ENCODE measurements at places on chromosomes 6 and 20. TPM values are rescaled to one million over a fixed set of nuclear protein-coding genes. Genes with fewer than 3 reads are reported as not detected.
A peak's percentile ranks its signal among the peaks of the same experiment; 100 is the strongest.

DNA sequence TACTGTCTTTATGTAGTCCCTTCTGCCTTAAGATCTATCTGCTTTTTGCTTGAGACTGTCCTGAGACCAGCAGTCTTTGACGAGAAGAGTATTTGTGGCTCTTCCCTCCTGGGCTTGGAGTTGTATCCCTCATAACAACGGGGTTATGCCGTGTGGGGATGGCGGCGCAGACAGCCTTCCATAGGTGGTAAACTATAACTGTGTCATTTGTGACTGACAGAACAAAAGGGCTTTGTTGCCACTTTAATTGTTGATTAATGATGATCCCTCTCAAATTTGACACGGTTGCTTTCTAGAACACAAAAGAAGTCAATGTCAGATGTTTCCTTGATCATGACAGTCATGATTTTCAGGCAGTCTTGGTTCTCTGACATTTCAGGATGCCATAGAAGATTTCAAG is 196.6 kb downstream of the JARID2 start:
- H3K27ac ChIP-seq, result no peak overlapping the region
- peaks cover 31% of the 10 kb centered on the region for H3K4me1 ChIP-seq
- no peak for DNase-seq
- no peaks in the 10 kb centered on the region for H3K27me3 ChIP-seq

CLDN20 gene
- not detected for total RNA-seq

GRCh38 chr6:88290411-88290810 is 124.3 kb upstream of the CNR1 start:
- no peaks in the 10 kb centered on the region for H3K27me3 ChIP-seq
- no peaks in the 10 kb centered on the region for H3K4me1 ChIP-seq
- no peak for DNase-seq
- H3K27ac ChIP-seq, result no peak overlapping the region
- H3K4me3 ChIP-seq, result no peak overlapping the region
- no peaks in the 10 kb centered on the region for H3K36me3 ChIP-seq

PCK1 gene
- total RNA-seq, result not detected

DNA sequence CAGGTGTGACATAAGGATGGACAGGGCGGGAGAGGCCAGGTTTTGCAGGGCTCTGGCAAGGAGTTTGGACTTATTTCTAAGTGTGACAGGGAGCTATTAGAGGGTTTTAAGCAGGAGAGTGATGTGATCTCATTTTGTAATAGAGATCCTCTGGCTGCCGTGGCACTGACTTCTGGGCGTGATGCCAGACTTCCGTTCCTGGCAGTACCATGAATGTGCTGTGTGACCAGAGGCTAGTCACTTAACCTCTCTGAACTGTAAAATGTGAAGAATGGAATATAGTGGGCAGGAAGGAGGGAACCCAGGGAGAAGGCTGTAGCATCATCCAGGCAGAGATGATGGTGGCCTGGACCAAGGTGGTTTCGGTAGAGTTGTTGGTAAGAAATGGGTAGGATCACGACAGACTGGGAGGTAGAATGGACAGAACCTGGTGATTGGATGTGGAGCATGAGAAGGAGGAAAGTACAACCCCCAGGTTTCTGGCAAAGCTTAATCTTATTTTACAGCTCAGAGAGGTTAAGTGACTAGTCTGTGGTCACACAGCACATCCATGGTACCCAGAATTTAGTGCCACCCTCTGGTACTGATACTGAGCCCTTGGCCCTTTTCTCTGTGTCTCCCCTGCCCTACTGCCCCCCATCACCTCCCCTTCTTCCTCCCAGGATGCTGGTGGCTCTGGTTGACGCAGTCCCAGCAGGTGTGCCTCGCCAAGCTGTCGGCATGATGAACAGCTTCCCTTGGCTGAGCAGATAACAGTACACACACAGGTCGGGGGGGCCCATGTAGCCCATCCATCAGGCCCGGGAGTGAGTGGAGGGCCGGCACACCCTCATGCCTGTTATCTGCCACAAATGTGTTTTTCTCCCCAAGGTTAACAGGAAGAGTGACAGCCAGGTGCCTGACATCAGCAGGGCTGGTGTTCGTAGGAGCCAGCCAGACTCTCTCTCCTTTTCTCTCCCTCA is 52.9 kb upstream of the CTNNBL1 start:
- H3K27ac ChIP-seq, result no peak overlapping the region
- H3K36me3 ChIP-seq, result no peaks in the 10 kb centered on the region
- no peak overlapping the region for H3K4me3 ChIP-seq
- no peak for DNase-seq

GRCh38 chr6:113825781-113826180 is 31.4 kb upstream of the MARCKS start:
- peaks cover 28% of the 10 kb centered on the region for H3K4me1 ChIP-seq
- H3K36me3 ChIP-seq, result no peaks in the 10 kb centered on the region
- no peaks in the 10 kb centered on the region for H3K27me3 ChIP-seq
- DNase-seq, result peak; percentile 21
- no peak overlapping the region for H3K27ac ChIP-seq

GRCh38 chr20:57389695-57390603 is 1.2 kb upstream of the RBM38 start:
- no peaks in the 10 kb centered on the region for H3K36me3 ChIP-seq
- H3K4me1 ChIP-seq, result no peaks in the 10 kb centered on the region
- H3K4me3 ChIP-seq, result peak overlapping the region; percentile 61
- DNase-seq, result peak; percentile 73
- no peaks in the 10 kb centered on the region for H3K27me3 ChIP-seq

GRCh38 chr20:54266844-54267243 is 59.0 kb downstream of the PFDN4 start:
- no peak for DNase-seq
- H3K27ac ChIP-seq, result no peak overlapping the region
- no peak overlapping the region for H3K4me3 ChIP-seq
- peaks cover 9% of the 10 kb centered on the region for H3K4me1 ChIP-seq

- no peaks in the 10 kb centered on the region for H3K36me3 ChIP-seq
- no peaks in the 10 kb centered on the region for H3K27me3 ChIP-seq
- H3K27ac ChIP-seq, result no peak overlapping the region
- DNase-seq, result no peak
- no peaks in the 10 kb centered on the region for H3K4me1 ChIP-seq
Measured at GRCh38 chr6:134797400-134798113, 152.3 kb downstream of the ALDH8A1 start.

DNA sequence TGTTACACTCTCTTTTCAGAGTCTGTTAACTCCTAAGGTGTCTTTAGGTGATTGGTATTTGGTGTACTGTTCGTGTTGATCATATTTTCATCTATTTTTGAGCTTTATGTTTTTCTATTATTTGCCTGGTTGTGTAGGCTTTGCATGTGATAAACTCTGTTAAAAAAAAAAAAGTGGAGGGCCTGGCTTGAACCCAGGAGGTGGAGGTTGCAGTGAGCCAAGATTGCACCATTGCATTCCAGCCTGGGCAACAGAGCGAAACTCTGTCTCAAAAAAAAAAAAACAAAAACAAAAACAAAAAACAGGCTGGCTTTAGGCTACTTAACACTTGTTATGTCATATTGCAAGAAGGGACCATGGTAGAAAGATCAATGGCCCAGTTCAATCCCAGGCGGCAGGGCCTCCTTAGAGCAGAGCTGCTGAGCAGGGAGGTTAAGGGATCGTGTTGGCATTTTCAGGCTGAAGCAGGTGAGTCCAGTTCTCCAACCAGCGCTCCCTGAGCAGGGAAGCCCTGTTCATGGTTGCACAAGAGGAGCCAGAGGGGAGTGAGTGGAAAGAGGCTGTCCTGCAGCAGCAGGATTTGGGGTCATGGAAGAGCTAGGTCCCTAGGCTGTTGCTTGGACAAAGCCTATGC is 8.5 kb downstream of the PYGB start:
- peaks cover 31% of the 10 kb centered on the region for H3K4me1 ChIP-seq
- H3K4me3 ChIP-seq, result no peak overlapping the region
- peaks cover 27% of the 10 kb centered on the region for H3K36me3 ChIP-seq
- H3K27me3 ChIP-seq, result no peaks in the 10 kb centered on the region

- no peak overlapping the region for H3K4me3 ChIP-seq
- no peak overlapping the region for H3K27ac ChIP-seq
- no peaks in the 10 kb centered on the region for H3K36me3 ChIP-seq
- no peaks in the 10 kb centered on the region for H3K27me3 ChIP-seq
- DNase-seq, result no peak
Measured at GRCh38 chr6:10655508-10656055, 38.8 kb downstream of the C6orf52 start.

DNA sequence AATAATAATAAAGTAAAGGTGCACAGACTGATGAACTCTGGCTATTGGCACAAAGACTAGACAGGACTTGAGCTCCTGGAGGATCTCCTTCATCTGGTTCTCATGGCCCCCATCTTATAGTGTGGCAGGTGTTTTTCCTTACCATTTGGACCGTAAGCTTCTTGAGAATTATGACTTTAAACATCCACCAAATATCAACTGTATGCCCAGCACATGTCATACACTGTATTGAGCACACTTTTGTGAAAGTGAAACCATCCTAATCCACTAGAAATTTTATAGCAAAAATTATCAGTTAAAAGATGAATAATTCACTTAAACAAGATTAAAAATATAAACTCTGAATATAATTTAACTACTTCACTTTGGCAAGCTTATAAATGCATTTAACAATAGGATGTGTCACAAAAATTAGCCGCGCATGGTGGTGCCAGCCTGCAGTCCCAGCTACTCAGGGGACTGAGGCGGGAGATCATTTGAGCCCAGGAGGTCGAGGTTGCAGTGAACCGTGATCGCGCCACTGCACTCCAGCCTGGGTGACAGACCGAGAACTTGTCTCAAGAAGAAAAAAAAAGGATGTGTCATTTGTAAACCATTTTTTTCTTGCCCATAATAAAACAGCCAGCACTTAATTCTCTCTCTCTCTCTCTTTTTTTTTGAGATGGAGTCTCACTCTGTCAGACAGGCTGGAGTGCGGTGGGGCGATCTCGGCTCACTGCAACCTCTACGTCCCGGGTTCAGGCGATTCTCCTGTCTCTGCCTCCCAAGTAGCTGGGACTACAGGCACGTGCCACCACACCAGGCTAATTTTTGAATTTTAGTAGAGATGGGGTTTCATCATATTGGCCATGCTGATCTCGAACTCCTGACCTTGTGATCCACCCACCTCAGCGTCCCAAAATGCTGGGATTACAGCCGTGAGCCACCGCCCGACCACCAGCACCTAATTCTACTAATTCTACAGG is 9.1 kb downstream of the HIVEP2 start:
- DNase-seq, result no peak
- peaks cover 23% of the 10 kb centered on the region for H3K4me1 ChIP-seq
